Urothelium cell line (cell line): ENCODE measurements at places on chromosomes 1 and 21.

DNA sequence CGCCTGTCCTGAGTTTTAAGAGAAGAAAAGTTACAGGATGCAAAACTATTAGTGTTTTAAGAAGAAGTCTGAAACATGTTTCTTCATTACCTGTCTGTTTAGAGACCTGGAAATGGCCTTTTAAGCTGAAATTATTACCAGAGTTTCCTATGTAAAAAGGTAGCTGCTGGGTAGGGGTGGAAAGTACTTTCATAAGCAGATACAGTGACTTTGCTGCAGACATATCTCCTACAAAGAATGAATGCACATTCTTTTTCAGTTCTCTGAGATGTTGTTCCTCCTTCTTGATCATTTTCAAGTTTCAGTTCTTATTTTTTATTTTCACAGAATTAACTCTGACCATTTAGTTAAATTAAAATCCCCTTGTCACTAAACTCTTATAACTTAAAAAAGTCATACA, 1329.6 kb downstream of the KCNT2 start:
- DNase-seq: no peak

DNA sequence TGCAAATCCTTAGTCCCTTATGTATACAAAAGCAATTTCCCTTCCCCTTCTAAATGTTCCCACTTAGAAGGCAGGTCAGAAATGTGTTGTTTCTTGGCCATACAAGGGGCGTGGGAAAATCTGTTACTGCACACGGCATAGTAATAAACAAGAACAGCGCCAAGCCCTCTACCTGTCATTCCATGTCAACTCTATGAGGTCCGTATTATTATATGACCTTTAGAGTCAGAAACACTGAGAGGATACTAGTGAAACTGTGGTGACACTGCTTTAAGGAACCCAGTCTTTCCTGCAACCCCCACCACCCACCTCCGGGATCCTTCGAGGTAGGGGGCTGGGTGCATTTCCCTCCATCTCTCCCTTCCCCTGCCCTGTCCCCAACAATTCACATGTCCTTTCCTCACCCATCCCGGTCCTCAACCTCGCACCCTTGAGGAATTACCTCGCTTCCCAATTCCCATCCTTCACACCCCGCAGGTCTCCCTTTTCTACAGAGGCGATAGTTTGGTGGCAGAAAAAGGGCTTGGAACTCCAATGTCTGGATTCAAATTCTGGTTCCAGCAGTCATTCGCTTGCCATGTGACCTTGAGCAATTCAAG, 647 bp downstream of the SDHB start:
- DNase-seq: no peak

GRCh38 chr1:157782931-157783330, 6.0 kb upstream of the FCRL2 start:
- no peak for DNase-seq

DNA sequence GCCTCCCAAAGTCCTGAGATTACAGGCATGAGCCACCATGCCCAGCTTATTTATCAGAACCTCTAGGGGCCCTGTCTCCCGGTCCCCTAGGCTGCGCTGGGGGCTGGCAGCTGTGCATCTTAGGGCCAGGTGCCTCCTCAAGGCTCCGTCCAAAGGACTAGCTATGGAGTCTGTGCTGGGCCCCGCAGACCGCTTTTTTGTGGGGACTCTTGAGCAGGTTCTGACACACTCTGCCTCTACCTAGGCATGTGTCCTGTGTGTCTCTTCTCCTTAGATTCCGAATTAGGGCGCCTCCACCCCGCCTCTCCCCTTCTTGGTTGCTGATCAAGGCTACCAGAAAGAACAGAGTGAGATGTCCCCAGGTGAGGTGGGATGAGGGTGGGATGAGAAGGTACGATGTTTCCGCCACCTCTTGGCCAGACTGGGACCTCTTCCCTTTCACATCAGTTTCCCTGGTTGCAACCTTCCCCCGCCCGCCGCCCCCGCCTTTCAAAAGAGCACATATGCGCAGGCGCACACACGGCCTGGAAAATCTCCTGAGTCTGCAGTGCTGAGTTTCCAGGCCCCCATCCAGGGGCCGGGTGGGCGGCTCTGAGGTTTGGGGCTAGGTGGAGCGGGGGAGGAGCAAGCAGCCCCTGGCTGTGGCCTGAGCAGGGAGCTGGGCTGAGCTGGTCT, 5.0 kb upstream of the PTPN7 start:
- no peak for DNase-seq

DNA sequence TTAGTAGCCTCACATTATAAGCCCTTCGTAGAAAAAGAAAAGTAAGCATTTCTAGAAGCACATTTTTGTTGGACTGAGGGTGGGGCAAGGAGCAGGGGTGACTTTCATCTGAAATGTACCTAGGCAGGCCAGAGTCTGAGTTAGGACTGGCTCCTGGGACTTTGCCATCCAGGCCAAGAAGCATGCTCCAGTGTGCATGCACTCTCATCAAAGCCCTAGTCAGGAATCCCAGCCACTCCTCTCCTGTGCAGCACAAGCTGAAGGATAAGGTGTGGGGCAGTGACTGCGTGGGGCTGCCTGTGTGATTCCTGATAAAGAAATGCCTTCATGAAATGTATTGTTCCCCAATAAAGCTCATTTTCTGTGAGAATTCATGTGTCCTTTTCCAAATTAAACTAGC, 88.2 kb downstream of the GFI1 start:
- no peak for DNase-seq

DNA sequence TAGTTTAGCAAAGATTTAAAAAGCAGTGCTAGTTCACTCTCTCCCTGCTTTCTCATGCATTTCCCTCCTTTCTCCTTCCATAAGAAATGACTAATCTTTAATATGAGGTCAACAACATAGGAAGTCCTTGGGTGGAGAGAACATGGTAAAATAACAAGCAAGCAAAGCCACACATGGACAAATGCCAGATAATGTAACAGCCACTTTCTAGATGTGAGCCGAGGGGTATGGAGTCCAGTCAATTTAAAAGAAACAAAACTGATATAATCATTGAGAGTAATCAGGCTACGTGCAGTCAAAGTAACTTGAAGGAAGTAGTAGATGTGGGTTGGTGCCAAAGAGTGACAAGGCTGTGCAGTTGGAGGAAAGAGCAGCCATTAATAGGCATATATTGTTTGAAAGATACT, 69.6 kb downstream of the DUSP10 start:
- DNase-seq: no peak

GRCh38 chr1:119160409-119160808, 20.0 kb upstream of the WARS2 start:
- no peak for DNase-seq

- no peak for DNase-seq
These were observed 29.1 kb upstream of the PLA2G4A start for GRCh38 chr1:186799689-186800054.

GRCh38 chr1:171267391-171267790, 19.1 kb downstream of the FMO1 start:
- no peak for DNase-seq

GRCh38 chr1:37944816-37945215, 2.0 kb downstream of the INPP5B start:
- no peak for DNase-seq

DNA sequence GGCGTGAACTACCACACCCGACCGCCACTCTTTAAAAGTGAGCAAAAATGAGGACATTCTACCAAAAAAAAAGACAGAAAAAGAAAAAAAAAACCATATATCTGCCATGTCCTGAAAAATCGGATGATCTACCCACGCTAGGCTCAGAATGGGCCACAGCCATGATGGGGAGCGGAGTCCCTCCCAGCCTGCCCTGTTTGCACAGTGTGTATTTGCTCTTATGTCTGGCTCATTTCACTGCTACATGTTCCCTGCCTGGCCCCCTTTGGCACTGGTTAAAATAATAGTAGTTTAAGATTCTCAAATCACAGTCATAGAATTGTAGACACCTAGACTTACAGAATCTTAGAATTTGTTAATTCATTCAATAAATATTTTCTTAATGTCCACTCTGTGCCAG, 121.9 kb downstream of the PTPRU start:
- no peak for DNase-seq

DNA sequence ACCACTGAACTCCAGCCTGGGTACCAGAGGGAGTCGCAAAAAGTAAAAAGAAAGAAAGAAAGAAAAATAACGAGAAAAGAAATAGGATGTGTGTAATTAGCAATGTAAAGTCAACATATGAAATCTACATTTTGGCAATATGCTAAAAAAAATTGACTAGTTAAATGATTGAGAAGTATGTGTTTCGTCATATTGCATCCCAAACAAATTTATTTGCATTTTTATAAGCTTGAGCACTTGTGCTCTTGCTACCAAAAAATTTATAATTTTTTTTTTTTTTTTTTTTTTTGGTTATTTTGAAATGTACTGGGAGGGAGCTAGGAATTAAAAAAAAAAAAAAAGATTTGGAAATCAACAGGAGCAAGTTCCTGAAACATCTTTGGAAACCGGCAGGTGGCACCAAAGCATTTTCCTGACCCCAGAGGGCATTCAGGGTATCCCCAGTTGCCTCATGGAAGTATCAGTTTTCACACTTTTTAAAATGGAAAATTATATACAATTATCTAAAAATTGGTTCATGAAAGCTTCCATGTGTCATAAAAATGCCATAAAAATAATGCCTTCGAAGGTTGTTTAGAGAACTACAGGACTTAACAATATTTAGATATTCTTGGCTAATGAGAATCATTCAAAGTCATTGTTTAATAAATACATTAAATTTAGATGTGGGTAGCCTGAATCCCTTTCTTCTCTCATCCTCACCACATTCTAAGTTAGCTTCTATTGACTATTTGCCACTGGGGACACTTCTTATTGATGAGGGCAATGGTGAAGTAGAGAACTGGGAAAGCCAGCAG, 4.8 kb upstream of the HEATR1 start:
- peak; percentile 60 for DNase-seq

GRCh38 chr1:91161749-91162148, 139.9 kb upstream of the ZNF644 start:
- no peak for DNase-seq

DNA sequence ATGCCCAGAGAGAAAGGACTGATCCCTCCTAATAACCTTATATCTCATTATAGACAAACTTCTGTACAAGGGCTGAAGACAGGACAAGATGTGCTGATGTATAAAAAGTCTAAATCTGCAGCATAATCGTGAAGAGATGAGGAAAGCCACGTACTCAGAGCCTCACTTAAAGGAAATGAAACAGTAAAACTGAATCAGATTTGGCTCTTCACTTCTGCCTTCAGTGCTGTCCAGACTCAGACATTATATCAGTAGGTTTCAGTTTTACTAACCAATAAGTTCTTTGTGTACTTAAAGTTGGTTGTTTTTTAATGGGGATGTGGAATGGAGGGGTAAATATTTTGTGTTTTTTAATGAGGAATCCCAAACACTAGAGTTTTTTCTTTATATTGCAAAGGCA, 45.3 kb upstream of the RGS1 start:
- DNase-seq: no peak
